ENCODE measurements at places on chromosomes 16 and 17.

DNA sequence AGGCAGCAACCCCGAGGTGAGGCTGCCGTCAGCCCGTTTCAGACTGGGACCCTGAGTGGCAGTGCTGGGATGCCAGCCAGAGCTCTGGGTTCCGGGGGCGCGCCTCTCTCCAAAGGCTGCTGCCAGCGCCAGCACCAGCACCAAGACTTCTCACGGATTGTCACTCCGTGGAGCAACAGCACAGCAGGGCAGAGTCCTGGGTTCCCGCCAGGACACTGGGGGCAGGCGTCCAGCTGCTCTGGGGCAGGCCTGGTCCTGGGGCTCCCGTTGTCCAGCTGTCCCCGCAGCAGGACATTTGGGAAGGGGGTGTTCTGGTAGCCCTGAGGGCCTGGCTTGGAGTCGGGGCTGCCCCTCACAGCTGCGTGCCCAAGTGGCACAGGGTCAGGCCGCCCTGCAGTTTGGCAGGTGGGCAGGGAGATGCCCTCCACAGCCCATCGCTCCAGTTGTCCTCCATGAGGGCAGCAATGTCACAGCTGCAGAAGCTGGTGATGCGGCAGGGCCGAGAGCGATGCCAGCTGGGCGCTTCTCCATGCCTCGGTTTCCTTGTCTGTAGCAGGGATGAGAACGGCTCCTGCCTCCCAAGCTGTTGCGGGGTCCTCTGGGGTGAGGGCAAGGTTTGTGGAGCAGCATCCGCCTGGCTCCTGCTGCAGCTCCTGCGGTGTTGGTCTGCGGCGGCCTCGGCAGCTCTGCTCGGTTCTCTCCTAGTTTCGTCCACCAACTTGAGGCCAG lies 137.3 kb upstream of the CIBAR2 start:
- no peak for DNase-seq

DNA sequence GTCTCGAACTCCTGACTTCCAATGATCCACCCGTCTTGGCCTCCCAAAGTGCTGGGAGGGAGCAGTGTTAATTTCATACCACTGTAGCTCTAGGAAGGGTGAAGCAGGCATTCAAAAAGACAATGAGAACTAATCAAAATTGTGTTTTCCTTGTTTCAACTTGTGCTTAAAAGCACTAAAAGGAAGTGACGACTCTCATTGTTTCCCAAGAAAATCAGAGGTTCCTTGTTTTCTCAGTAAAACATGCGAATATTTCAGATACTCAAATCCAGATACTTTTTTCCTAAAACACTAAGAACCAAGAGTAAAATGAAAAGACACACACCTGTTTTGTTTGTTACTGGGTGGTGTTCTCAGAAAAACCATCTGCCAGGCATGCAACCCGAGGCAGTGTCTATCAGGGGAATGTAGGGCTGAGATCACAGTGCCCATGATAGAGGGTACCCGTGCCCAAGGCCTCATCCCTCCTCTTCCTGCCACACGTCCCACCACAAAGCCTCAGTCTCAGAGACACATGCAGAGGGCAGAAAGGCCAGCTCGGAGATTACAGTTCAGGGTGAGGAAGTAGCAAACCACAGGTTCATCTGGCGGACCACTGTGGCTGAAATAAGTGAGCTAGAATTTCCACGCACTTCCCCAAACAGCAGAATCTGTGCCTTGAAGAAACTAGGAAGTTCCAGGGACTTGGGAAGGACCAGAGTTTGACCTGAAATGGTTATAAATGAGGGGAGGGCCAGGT lies 33.7 kb downstream of the GINS3 start:
- DNase-seq: no peak

DNA sequence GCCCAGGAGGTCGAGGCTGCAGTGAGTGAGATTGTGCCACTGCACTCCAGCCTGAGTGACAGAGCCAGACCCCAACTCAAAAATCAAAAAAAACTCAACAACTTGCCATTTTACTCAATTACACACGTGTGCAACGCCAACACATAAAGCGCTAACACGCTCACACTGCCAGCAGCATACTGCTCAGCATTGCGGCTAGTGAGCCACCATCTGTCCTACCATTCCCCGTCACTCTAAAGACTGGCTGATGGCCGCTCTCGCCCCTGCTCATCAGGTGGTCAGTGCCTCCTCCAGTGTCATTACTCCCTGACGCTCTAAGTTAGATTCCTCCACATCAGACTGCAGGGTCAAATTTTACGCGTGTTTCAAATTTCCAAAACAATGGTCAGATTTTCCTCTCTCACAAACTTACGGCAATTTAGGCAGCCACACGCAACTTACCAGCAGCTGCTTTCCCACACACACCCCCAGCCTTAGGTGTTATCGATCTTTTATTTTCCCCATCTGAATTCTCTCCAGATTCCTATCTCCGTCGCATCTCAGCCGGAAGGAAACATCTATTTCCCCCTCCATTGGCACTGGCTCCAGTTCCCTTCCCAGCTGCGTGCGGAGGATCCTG lies 240.8 kb downstream of the C16orf95 start:
- DNase-seq: no peak

DNA sequence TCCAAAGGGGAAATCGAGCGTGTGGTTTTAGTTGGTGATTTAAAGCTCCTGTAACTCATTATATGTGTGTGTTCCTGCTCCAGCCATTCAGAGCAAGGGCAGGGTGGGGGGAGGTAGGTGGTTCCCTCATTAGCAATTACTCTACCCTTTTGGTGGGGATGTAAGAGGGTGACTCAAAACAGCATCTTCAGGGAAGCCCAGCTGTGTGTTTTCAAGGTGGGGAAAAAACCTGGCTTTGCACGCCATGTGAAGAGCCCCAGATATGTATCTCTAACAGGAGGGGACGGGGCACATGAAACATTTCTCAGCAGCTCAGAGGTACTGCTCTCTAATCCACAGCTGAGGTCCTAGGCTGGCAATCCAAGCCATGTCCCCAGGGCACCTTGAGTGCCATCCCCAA lies 241.3 kb upstream of the ZFHX3 start:
- no peak for DNase-seq

- no peak for DNase-seq
Observed at GRCh38 chr17:49730078-49730784, 22.5 kb upstream of the SLC35B1 start.
